ENCODE measurements at places on chromosomes 7 and 10.

GRCh38 chr7:151706277-151707104 is 170.4 kb downstream of the PRKAG2 start:
- no peak for DNase-seq

DNA sequence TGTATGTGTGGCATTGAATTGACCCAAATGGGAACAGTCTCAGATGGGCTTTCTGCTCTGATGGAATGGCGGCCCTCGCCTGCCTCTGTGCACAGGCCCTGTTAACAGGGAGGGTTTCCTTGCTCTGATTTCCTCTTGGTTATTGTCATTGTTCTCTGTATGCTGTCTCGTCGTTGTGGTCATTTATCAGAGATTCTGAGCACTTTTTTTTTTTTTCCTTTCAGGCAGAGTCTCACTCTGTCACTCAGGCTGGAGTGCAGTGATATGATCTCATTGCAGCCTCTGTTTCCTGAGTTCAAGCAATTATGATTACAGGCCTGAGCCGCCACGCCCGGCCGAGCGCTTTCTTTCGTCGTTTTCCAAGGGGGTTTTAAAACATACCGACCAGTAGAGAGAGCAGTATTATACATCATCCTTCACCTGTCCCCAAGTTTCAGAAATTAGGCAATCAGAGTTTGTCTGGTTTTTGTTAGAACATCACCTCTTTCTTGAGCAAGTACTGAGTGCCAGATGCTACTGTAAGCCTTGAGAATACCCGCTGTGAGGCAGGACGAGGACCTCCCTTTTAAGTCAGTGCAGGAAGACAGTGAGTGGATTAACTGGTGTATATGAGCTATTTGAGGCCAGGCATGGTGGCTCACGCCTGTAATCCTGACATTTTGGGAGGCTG is 6.5 kb downstream of the CHST12 start:
- no peak for DNase-seq

- DNase-seq, result no peak
Observed at GRCh38 chr7:64636386-64636785, 29.5 kb upstream of the ZNF107 start.

GRCh38 chr10:83987216-83987615 is 152.1 kb upstream of the GHITM start:
- DNase-seq, result no peak

DNA sequence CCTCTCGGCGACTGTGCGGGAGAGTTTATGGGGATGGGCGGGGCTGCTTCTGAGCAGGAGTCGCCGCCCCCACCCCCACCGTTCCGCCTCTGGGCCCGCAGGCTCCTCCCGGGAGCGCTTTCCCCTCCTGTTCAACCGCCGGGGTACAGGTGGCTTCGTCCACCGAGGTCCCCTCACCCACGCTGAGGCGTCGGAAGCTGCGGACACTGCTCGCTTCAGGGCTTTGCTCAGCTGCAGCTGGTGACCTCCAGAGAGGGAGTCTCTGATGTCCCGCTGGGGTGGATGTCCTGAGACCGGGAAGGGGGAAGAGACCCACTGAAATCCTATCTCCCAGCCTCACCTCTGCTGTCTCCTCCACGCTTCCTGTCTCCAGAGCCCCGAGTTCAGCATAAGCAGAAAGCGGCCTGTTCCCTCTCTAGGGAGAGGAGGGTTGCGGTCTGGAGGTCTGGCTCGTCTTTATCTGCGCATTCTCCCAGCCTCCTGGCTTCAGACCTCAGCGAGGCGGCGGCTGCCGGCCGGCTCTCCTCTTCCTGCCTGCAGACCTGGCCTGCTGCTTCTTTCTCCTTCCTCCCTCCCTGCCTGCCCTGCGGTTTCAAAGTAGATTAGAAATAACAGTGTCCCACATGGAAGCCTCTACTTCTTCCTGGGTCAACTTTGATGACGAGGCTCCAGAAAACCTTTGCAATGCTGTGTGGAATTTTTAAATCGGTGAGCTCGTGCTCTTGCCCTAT is 1.8 kb downstream of the CYP2E1 start:
- no peak for DNase-seq

DNA sequence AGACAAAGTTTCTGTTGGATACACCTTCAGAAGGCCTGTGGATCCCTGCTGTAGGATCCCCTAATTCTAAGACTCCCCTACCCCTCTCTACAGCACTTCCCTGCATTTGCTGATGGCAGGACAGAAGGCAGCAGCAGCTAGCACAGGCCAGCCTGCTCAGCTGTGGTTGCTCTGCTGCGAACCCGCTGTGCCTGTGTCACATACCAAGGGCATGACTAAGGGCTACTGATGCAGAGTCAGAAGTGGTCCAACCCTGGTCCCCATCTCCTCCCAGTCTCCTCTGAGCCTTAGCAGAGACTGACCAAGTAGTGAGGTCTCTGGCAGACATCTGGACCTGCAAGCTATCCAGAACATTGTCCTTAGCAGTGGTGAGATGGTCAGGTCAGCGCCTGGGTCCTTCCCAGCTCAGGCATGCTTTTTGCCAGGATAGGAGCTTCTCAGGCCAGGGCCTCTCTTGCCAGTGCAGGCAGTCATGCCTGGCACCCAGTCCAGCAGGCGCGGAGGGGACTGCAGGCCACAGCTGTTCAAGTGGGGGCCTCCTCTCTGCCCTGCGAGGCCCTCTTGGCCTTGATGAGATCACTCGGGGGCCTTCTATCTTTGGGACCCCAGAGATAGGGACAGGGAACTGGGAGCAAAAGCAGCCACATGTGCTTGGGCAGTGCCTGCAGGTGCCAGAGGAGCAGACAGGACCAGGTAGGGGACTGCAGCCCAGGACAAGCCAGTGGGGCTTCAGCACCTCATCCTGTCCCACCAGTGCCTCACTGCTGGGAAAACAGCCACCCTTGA is 146.4 kb downstream of the ZNF248 start:
- no peak for DNase-seq

DNA sequence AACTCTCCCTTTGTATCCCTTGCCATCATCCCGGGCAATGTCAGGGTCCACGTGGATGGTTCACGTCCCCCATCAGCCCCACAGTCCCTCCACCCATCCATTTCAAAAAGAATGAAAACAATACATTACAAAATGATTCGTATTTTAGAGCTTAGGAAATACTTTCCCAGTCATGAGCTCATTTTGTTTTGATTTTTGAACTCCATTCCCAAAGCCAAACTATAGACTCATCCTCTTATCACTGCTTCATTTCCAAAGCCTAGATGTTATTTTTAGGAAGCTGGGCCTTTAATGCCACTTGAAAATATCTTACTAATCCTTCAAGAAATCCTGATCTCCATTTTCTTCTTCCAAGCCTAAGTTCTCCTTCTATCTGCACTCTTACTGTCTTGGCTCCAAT is 72.1 kb downstream of the WNT2 start:
- no peak for DNase-seq

- DNase-seq, result no peak
Observed at GRCh38 chr10:5556576-5556975, 31.8 kb downstream of the CALML3 start.

- DNase-seq, result no peak
Observed at GRCh38 chr7:47252675-47253074, 329.2 kb downstream of the TNS3 start.

- DNase-seq, result no peak
Observed at GRCh38 chr7:44988701-44989100, 9.9 kb upstream of the MYO1G start.

GRCh38 chr10:131859341-131860020 is 41.3 kb upstream of the PPP2R2D start:
- DNase-seq, result no peak
